ENCODE measurements at places on chromosomes 3 and 15.

DNA sequence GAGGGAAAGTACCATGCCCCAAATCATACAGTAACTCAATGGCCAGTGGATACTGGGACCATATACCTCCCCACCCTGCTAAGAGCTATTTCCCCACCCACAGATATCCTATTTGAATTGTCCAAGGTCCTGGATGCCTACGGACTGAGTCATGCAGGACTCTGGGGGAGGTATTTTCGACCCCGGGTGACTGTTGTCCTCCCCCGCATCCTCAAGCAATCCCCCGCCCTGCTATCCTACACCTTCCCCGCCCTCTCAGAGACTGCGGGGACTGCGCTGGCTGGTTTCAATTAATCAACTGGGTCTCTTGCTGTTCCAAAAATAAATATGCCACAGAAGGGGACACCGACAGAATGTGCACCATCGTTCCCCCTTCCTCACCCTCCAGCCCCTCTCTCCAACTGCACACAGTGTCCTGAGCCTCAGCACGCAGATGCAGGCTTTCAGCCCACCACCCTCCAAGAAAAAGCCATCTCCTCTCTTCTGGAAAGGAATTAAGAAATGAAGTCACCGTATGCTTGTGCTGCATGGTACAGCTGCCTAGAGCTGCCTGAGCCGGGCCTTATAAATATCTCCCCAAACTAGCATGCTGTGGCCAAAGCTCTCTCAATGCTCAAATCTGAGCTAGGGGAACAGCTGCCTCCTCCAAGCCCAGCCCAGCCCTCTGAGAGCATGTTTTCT lies 8.1 kb downstream of the CAV3 start:
- no peak for DNase-seq

DNA sequence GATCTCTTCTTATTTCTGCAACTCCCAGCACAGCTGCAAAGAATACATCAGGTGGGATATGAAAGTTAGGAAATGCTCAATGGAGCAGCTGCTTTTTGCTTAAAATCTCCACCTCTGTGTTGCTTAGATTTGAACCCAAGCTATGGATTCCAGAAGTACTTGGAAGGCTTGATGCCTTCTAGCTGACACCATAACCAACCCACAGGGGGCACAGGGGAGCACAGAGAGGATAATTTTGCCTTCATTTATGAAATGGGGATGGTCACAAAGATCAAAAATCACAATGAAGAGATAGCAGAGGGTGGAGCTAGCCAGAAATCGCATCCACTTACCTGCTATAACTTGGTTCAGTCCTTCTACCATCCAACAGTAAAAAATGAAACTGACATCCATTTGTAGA lies 75.7 kb downstream of the DUT start:
- peak; percentile 15 for DNase-seq

DNA sequence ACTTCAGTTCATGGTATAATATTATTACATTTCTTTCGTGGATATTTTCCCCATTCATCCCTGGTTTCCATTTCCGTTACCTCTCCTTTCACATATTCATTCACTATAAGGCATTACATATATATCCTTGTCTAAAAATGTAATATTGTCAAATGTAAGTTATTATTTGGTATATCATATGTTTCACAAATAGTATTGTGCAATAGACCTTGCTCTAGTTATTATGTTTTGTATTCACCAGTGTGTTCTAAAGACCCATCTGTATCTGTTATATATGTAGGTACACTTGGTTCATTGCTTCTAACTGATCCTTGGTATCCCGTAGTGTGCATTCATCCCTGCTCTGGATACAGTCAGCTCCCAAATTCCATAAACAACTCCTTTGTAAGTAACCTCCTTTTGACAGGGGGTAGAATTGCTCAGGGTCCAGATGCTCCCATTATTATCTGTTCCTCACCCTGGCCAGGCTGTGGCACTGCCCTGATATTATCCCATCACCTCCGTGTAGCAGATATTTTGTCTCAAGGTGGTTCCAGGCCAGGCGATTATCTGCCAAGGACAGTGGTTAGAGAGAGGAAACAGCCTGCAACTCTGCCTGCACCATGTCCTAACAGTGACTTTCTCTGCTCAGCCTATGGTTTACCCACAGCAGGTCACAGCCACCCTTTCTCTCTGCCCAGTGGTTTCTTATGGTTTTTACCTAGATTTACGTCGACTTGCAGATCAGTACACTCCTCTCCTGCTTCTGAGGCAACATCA lies 29.2 kb downstream of the PAQR9 start:
- no peak for DNase-seq

- no peak for DNase-seq
Measured at GRCh38 chr15:55112706-55113105, 84.0 kb downstream of the RSL24D1 start.

GRCh38 chr3:99686955-99687612 lies 48.7 kb downstream of the COL8A1 start:
- peak; percentile 76 for DNase-seq

- DNase-seq, result no peak
Measured at GRCh38 chr15:48510976-48511375, 134.5 kb downstream of the FBN1 start.

DNA sequence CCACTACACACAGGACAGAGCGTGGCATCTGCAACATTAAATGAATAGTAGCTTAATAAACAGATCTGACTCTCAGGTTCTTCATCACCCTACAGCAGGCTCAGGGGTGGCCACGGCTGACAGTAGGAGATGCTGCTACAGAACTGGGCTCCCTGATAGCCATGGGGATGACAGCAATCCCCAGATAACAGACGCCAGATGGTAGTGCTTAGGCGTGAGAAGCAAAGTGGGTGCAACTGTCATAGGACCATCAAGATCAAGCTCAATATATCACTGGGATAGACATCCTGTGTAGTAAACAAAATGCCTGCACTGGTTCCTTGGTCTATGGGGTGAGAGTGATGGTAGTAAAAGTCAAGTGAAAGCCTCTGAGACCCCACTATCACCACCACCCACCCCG lies 2.6 kb upstream of the TPRA1 start:
- DNase-seq, result no peak

GRCh38 chr3:136818191-136818768 lies 646 bp upstream of the SLC35G2 start:
- DNase-seq, result peak; percentile 91

DNA sequence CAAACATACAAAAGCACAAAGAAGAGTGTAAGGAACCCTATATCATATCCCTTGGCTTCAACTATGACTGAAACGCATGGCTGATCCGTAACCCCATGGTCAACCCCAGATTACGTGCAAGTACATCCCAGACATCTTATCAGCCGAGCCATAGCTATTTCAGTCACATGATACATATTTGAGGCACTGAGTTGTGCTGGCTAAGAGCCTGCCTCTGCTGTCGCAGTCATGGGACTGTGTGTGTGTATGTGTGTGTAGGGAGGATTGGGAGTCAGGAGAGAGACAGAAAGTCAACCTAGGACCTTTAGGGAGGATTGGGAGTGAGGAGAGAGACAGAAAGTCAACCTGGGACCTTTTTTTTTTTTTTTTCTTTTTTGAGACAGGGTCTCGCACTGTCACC lies 8.4 kb downstream of the ST6GAL1 start:
- DNase-seq, result no peak

DNA sequence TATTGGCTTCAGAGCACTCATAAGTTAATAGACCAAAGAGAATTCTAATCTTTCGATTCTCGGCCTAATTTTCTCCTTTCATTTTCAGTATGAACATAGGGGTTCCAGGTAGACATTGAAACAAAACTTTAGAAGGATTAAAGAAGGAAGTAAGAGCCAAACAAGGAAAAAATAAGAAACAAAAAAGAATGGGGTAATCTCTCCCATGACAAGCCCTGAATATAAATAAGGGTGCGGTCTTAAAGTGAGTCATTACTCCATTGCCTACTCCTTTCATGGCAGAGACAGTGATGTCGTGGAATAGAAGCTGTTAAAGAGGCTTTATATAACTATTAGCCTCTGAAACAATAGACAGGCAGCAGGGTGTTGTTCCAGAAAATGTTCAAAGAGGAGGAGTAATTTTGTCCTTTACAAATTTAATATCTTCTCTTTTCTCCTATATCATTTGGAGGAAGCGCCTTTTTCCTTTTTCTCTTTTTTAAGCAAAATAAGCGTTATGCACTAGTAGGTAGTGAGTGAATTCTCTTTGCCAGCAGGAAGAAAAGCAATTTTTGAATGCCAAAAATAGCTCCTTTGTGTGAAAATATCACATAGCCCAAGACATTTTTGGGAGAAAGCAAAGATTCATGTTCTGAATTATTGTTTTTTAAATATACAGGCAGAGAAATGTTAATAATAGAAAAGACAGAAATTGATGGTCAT lies 607.9 kb upstream of the KCNMB2 start:
- DNase-seq, result peak; percentile 26

- DNase-seq, result no peak
Measured at GRCh38 chr3:140056047-140056446, 121.1 kb downstream of the CLSTN2 start.

DNA sequence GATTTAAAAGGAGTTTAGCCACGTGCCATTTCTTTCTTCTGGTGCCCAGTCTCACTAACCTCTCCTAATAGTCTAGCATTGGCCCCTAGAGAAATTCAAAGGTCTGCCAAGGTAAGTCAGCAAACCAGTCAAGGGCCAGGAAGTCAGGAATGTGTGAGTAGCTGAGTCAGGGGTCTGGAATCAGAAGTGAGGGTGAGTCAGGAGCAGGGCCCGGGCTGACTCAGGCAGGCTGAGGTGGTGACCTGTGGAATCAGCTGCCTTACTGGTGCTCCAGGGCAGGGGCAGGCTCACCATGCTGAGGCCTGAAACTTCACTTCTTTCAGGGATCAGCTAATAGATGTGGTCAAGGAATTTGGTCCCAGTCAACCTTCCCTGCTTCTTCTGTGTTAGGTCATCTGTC lies 105.8 kb upstream of the MYZAP start:
- peak; percentile 89 for DNase-seq

- no peak for DNase-seq
Measured at GRCh38 chr3:196166741-196167140, 44.5 kb downstream of the ZDHHC19 start.

DNA sequence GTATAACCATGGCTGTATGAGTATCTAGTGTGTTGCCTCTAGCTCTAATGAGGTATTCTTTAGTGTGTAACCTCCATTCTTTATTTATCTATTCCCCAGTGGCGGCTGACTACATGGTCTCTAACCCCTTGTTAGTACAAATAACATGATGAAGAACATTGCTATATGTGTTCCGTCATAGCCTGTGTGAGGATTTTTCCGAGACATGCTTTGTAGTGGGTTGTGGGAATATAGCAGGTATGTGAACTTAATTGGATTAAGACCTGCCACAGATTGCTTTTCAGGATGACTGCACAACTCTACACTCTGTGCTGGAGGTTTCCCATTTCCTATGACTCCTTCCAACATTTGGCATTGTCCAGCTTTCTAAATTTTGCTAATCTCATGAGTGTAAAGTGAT lies 563.4 kb downstream of the ROBO1 start:
- no peak for DNase-seq

DNA sequence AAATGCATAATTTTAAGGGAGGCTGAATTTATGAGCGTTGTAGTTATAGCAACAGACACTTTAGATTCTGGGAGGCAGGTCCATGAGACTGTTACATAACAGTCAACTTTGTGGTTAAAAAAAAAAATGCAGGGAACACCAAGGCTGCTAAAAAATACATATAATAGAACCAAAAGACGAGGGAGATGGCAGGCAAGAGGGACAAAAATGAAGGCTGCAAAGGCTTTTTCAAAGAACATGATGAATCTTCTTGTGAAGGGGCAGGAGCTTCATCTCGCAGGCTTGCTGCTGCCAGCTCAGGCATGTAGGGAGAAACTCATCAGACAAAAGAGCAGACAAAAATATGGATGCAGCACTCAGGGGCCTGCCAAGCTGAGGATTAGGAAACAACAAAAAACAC lies 243.9 kb downstream of the SHQ1 start:
- DNase-seq, result no peak

DNA sequence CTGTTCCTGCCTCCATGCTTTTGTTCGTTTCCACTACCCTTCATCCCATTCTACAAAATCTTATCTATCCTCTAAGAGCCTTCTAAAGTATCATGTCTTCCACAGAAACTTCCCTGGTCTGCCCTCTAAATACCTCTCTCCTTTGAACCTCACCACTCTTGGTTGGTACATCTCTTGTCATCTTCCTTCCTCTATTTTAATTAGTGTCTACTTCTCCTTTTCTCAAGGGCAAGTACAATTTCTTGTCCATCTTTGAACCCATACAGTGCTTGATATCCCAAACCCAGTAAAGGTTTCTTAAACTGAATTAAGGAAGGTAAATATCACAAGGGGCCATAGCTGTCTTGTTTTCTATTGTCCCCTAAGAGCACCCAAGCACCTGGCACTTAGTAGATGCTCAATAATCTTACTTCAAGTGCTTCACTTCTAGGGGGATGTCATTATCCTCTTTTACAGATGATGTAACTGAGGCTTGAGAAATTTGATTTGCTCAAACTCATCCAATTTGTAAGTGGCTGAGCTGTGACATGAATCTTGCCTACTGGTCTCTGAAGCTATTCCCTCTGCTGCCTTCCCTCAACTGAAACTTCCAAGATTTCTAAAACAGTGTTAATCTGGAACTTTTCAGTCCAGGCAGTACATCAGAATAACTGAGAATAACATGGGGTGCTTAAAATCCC lies 2.6 kb upstream of the DAPK2 start:
- no peak for DNase-seq

GRCh38 chr3:122403489-122403888 lies 12.4 kb downstream of the WDR5B start:
- DNase-seq, result no peak

- peak; percentile 88 for DNase-seq
Measured at GRCh38 chr3:134879990-134880389, 84.9 kb downstream of the EPHB1 start.

DNA sequence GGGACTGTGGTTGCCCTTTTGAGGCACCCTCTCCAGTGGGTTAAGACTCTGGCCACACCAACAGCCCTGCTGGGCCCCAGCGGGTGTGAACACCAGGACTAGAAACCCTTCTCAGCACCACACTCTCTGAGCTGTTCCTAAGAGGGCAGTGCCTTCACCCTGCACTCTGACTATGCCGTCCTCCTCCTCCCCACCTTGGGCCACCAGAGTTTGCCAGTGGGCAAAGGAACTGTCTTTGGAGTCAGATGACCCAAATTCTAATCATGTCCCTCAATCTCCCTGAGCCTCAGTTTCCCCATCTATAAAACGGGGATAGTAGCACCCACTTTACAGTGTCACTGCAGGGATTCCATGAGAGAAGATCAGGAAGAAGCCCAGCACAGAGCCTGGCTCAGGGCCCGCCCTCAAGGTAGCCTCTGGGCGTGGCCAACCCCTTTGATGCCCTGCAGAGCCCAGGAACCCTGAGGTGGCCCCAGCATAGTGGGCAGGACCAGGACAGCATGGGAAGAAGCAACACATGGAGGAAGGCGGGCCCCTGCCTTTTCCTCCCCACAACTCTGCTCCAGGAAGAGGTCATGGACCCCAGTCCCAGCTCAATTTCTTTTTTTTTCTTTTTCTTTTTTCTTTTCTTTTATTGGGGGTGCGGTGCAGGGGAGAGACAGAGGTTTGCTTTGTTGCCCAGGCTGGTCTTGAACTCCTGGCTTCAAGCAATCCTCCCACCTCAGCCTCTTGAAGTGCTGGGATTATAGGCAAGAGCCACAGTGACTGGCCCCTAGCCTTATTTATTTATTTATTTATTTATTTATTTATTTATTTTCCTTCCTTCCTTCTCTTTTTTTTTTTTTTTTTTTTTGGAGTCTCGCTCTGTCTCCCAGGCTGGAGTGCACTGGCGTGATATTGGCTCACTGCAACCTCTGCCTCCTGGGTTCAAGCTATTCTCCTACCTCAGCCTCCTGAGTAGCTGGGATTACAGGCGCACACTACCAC lies 115.7 kb upstream of the LINGO1 start:
- peak; percentile 9 for DNase-seq

- DNase-seq, result no peak
Measured at GRCh38 chr3:124116906-124117305, 125.0 kb upstream of the ROPN1 start.
